Peyer's patch (tissue), 4 donors: ENCODE measurements at places on chromosomes 5 and 9.

GRCh38 chr9:20593105-20593504 is 29.2 kb downstream of the MLLT3 start:
- no peak for DNase-seq

- peak; percentile 75 for DNase-seq
These were observed 105.4 kb upstream of the FER start for GRCh38 chr5:108642170-108642906.

DNA sequence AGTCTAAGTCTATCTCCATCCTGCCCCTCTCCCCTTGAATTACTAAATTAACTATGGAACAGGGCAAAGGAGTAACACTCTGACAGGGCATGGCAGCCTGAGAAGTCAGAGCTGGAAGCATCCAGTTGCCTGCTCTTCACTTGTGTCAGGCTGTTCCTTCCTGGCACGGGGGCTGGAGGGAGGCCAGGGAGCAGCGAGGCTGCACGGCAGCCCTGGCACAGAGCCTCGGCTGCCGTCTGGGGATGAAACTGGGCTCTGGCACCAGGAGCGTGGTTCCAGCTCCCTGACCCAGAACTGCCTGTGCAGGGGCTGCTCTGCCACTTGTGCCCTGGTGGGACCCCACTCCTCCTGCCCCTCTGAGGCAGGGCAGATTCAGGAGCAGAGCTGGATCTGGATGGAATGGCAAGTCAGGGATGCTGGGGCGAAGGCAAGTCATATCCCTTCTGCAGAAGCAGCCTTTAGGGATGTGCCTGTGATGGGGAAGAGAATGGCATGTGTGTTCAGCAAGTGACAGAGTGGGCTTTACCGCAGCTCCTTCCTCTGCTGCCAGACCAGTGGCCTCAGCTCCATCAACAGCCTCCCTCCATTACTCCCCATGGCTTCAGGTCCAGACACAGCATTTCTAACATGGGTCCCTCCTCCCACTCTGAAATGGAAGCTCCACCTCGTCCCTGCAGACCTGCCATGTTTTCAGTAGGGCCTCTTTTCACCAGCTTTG is 42.2 kb upstream of the PDE8B start:
- no peak for DNase-seq

GRCh38 chr9:100554935-100555401 is 22.9 kb upstream of the CAVIN4 start:
- DNase-seq = no peak

GRCh38 chr5:125044491-125045282 is 298.2 kb upstream of the ZNF608 start:
- DNase-seq = no peak

DNA sequence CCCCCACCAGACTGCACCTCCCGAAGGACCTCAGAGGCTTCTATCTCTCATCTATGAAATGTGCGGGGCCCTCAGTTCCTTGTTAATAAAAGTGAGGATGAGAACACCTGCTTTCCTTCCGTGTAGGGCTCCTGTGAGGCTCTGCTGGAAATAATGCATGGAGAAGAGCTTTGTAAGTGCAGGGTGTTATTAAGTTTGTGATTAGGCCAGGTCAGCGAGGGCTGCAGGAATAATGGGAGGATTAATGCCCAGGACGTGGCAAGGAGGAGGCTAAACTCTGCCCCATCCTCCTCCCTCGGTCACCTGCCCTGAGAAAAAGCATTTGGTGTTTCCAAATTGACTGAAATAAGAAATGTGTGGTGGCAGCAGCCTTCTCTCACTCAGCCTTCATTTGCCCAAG is 83.5 kb upstream of the HSPA9 start:
- DNase-seq = no peak

DNA sequence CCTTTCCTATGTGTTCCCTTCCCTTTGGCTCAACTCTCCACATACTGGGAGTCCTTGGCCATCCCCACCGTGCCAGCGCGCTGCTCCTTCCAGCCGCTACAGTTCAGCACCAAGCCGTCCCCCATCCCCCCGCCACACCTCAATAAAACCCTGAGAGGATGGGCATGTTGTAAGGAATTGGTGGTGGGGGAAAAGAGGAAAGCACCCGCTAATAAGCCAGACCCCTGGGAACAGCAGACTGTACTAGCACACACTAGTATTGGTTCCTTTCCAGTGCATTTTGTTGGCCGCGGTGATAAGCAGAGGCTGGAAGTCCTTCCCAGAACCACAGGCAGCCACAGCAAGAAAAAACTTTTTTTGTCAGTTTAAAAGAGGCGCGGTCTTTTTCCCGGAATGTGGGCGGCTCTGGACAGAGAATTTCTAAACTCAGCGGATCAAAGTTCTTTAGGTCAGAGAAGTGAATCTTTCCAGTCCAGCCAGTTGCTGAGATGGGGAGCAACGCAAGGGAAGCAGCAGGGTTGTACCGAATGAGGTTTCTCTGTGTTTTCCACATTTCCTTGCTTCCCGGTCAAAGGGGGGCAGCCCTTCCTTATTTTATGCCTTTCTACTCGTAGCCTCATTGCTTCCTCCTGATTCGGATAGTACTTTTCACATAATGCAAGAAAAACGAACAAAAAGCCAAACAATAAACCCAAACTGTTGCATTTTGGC is 2.1 kb downstream of the CHSY3 start:
- no peak for DNase-seq

GRCh38 chr5:173582216-173583111 is 34.0 kb downstream of the BOD1 start:
- DNase-seq = no peak

- no peak for DNase-seq
These were observed 209.2 kb downstream of the DIRAS2 start for GRCh38 chr9:90433398-90433941.

DNA sequence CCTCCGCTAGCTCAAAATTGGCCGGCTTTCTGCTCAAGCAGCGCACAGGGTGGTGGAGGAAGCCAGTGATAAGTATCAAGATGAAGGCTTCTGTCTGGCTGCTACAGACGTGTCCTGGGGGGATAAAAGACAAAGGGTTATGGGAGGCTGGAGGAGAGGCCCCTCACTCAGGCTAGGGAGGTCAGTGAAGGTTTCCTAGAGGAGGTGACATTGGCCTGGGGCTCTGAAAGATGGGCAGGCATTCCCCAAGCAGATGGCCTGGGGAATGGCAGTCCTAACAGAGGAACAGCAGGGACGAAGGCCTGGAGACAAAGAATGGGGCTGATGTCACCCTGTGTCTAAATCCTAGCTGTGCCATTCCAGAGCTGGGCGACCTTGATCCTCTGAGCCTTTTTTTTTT is 32.3 kb downstream of the OLFML2A start:
- DNase-seq = no peak

DNA sequence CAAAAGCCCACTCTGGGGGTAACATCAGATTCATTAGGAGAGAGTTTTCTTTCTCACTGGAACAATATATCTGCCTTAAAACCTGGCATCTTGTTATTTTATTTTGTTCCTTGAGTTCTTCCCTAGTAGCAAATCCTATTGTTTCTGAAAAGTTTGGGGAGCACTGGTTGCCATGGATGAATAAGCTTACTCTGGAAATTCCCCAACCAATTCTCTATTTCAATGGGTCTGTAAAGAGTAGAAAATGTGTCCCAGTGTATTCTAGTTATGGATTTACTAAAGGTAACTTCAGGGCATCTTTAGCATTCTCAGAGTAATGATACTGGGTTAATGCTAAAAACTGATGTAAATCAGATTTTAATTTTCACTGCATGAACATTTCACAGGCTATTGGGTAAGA is 94.2 kb upstream of the S1PR3 start:
- no peak for DNase-seq

- no peak for DNase-seq
These were observed 25.1 kb upstream of the GCNT1 start for GRCh38 chr9:76433836-76434235.

- peak; percentile 28 for DNase-seq
These were observed 34.5 kb downstream of the DAB2IP start for GRCh38 chr9:121685795-121686377.

DNA sequence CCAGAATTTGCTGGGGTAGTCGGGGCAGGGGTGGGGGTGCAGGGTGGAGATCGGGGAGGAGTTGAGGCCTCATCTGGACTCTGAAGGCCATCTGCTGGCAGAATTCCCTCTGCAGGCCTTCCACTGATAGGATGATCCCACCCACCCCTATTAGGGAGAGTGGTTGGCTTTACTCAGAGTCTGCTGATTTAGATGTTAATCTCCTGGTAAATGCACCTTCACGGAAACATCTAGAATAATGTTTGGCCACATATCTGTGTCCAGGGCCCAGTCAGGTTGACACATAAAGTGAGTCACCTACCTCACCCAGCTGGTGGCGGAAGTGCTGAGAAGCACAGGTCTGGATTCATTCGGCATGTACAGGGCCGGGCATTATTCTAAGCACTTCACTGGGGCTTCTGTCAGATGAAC is 50.0 kb downstream of the DAPK1 start:
- DNase-seq = peak; percentile 76

DNA sequence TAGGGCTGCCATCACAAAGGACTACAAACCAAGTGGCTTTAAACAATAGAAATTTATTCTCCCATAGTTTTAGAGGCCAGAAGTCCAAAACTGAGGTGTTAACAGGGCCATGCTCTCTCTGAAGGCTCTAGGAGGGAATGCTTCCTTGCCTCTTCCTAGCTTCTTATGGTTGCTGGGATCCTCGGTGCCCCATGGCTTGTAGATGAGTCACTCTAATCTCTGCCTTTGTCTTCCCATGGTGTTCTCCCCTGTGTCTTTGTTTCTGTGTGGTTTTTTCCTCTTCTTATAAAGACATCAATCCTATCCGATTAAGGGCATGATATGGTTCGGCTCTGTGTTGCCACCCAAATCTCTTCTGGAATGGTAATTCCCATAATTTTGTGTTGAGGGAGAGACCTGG is 178.8 kb upstream of the NREP start:
- no peak for DNase-seq

DNA sequence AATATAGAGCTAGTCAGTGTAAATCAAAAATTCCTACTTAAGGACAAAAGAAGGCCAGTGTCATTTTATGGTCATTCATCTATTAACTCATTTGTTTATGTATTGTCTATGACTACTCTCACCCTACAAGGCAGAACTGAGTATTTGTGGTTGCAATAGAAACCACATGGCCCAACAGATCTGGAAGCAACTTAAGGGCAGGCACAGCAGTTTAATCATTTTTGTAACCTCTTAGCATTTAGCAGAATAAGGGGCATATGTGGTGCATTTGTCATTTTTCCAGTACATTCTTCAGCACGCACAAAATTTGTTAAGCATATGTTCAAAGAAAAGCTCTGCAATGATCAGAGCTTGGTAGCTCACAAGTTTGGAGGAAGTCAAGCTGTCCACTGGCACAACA is 1.1 kb downstream of the FKBP15 start:
- DNase-seq = no peak

DNA sequence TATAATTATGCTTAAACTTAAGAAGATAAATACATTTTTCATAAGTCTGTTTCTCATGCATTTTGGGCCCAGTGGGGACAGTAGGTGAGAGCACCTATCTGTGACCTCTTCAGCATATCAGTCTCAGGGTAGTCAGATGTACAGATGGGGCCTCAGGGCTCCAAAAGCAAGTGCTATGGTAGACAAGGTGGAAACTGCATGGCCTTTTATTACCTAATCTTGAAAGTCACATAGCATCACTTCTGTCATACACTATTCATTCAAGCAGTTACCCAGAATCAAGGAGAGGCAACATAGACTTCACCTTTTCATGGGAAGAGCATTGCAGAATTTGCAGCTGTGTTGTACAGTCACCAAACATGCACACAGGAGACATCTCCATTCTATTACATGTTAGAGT is 94.8 kb downstream of the SV2C start:
- no peak for DNase-seq

DNA sequence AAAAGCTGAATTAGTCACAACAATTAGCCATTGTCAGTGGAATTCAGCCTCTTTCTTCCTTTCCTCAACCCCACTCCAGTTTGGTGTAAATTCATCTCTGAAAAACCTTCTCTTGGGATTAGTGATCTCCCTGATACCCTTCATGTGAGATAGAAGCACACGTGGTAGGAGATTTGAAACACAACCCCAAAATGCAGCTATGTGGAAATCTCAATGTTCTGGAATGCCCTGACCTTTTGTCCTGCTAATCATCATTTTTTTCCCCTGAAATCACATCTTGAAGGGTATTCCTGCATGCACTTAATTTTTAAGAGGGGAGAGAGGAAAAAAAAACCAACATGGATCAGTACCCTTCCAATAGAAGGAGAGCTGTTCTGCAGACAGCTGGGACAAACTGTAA is 612.6 kb downstream of the EBF1 start:
- DNase-seq = no peak

- DNase-seq = peak; percentile 49
These were observed 34.6 kb upstream of the CCL21 start for GRCh38 chr9:34744295-34745221.

DNA sequence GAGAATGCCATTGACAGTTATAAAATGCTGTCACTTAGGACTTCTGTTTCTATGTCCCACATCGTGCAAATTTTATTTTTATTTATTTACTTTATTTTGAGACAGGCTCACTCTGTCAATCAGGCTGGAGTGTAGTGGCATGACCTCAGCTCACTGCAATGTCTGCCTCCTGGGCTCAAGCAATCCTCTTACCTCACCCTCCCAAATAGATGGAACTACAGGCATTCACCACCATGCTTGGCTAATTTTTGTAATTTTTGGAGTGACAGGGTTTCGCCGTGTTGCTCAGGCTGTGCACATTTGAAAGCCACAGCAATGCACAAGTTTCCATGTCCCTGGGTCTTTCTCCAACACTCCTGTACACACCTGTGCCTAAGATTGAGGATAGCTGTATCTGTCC is 51.8 kb downstream of the ADAMTS16 start:
- DNase-seq = no peak

DNA sequence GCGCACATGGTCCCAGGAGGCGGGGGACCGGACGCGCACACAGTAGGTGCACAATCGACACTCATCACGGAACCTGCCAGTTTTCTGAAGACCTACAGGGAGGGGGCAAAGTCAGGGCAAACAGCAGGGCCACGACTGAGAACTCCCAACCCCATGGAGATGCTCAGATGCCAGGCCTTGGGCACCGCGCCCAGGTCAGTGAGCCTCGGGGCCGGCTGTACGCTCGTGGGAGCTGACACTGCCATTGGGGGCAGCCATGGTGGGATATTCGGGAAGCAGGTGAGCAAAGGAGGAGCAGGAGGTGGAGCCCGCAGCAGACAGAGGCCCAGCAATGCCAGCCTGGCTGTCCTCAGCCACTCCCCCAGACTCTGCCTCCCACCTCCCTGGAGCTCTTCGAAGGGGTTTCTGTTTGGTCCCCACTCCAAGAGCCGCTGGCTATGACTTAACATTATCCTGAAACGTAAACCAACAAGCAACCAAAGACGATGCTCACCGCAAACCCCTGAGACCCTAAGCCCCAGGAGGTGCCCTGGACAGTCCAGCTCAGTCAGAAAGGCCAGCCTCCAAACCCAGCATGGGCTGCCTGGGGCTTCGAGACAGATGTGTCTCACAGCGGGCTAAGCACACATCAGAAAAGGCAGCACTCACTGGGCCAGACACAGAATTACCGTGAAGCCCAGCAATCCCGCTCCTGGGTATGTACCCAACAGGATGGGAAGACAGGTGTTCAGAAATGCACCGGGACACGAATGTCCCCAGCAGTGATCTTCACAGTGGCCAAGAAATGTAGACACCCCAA is 78.4 kb downstream of the VAV2 start:
- DNase-seq = no peak

- peak; percentile 61 for DNase-seq
These were observed 18.1 kb upstream of the NEUROG1 start for GRCh38 chr5:135553688-135554462.

GRCh38 chr5:87524217-87524616 is 111.5 kb upstream of the CCNH start:
- DNase-seq = no peak

GRCh38 chr5:132100672-132101261 is 27.2 kb downstream of the CSF2 start:
- DNase-seq = no peak
